ENCODE measurements at places on chromosomes 7 and 10.

DNA sequence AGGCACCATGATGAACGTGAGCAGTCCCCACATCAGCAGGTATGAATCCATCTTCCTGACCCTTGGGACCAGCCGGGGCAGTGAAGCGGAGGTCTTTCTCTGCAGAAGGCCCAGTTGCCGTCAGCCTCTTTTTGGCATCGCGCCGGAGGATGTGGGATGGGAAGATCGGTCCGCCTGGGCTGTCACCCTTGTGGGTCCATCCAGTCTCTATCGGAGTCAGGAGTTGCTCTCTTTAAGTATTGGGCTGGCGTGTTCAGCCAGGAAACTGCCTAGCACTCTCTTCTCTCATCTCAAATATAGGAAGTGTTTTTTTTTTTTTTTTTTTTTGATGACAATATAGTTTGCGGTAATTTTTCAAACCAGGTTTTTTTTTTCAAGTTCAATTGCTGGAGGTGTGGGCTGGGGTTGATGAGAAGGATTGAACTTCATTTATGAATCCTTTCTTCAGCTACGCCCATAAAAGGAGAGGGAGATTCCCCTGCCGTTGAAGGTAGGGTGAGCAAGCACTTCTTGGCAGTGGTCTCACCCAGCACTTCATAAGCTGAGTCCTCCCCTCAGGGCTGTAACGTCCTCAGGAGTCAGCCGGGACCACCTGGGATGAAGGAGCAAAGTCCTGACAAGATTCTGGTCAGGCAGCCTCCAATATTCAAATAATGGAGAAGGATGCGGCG is at the start of gene IL2RA:
IL2RA (minus strand) TSS at position 267 of the 671 bp plus-strand sequence; CDS start at position 51, 216 bp downstream.
- no peak for DNase-seq

GRCh38 chr7:78222001-78222751 is 423.6 kb downstream of the PHTF2 start:
- no peak for DNase-seq

GRCh38 chr7:65233409-65234034 is 140.1 kb upstream of the ZNF92 start:
- DNase-seq = no peak

GRCh38 chr10:1423676-1424253 is 313.6 kb downstream of the ADARB2 start:
- no peak for DNase-seq

DNA sequence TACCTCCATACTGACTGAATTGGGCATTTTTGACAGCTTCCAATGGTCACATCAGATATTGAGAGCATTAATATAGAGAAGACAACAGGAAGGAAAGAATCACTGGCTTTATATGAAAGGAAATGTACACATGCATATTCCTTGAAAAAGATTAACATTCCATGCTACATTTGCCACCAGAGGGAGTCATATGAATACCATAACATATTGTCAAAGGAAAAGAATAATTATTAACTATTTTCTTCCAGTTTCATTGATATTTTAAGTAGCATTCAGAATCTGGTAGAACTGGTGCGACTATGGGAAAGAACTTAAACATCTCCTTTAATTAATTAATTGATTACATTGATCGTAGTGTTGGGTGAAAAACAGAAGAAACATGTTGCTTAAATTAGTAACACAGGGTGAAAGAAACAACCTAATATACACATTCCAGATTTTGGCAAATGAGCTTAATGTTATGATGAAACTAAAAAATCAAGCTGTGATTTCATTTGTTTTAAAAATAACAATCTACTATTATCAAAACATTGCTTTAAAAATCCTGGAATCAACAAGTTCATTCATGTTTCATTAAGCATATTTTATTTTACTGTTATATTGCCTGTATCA is 71.5 kb downstream of the GPR85 start:
- no peak for DNase-seq

DNA sequence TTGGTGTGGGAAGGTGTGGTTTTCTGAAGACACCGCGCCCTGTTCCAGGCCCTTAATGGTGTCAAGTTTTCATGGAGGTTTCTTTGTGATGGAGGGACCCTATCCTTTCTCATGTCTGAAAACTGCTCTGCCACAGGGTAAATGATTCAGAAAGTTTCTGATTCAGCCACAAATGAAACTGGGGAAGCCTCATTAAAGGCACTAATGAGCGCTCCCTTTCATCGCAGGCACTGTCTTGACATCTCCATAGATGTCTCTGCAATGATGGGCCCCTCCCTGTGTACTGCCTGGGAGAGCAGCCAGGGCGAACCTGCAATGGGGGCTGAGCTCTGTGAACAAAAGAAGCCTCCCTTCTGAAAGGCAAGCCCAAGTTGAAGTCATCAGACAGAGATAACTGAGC is 355.3 kb downstream of the PRPF18 start:
- no peak for DNase-seq

- DNase-seq = no peak
These were observed 377.9 kb downstream of the DNAJB9 start for GRCh38 chr7:108947526-108947925.

GRCh38 chr7:93228302-93228701 is 2.0 kb upstream of the HEPACAM2 start:
- no peak for DNase-seq

DNA sequence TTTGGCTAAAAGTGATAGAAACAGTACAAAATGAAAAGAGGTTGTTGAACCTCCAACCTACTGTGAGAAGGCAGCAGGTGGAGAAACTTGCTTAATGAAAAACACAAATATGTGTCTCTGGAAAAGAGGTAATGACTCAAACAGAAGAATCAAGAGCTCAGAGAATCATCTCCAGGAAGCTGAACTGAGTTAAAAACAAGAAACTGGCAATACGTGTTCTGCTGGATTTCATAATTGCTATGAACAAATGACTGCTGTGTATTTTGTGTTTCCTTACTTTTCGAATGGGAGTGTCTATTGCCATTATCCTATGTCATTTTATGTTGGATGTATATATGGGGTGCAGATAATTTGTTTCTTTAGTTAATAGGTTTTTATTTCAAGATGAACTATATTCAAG is 401.1 kb downstream of the DGKB start:
- no peak for DNase-seq

DNA sequence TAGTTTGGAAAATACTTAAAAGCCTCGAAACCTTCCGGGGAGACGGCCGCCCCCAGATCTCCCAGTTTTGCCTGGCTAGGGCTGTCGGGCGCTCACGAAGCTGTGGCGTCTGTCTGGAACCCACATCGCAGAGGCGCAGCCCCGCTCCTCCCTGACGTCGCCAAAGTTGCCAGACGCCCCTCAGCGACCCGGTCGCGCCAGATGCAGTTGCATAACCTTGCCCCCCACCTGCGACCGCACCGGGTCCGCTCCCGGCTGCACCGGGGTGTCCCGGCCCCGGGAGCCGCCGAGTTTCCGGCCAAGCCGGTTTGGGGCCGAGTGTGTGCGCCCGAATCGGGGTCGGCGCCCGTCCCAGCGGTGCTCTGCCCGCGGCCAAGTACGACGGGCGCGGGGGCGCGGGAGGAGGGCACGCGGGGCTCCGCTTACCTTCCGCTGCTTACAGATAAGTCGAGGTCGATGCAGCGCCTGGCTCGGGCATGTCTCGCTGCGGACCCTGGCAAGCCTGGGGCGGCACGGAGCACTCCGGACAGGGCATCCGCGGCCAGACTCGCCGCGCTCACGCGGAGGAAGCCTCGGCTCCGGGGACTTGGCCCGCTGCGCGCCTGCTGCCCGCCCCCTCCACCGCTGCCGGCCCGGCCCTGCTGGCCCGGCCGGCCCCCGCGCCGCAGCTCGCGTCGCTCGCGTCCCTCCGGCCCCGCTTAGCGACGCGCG is 665 bp downstream of the INSYN2A start:
- no peak for DNase-seq

GRCh38 chr10:103983367-103983911 is 16.5 kb downstream of the SLK start:
- no peak for DNase-seq

DNA sequence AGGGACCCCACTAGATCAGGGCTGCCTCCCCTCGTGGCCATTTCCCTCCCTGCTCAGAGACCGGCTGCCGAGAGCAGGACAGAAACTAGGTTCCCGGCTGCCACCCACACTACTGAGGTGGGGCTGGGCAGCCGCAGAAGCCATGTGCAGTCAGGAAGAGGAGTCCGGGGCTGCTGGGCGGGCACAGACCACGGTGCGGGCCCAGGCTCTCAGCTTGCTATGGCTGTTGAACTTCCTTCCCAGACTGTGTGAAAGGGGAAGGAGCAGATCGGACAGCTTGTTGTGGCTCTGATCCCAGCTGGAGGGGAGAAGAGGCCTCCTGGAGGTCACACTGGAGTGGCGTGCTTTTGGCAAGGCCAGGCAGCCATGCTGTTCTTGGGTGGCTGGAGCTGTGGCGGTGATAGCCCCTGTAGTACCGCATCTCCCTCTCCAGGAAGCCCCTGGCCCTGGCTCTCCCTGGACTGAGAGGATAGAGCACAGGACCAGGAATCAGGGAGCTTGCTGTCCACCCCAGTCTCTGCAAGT is 56.8 kb downstream of the HK1 start:
- DNase-seq = no peak

DNA sequence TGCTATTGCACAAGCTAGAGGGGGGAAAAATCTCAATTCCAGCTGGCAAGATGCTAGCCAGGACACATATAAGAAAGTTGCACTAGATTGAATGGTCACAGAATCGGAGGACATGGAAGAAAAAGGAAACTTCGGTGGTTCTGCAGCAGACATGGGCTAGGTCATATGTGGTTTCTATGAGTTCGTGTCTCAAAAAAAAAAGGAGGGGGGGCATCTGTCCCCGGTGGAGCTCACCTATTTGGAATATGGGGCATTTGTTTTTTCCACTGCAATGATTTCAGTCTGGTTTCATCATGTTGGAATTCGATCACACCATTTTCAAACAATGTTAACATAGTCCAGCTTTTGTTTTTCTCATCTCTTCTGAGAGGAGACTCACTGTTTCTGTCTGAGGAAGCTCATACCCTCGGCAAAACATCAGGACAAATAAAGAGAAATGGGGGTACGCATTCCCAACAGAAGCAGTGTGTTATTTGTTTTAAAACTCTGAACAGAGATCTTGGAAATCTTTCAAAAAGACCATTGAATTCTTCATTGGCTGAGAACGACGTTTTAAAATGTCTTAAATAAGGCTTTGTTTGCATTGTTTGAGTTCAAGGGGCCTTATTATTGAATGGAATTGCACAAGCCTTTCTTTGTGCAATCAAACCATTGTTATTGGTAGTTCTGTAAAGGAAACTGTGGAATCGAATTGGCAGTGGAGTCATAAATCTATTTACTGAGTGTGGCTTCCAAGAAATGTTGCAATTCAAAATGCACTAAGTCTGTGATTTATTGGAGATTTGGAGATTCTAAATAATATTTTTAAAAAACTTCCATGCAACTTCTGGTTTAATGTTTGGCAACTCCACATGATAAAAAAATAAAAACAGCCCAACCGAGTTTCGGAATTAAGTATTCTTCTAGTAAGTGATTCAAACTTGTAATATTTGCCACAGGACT is 173.2 kb downstream of the RTKN2 start:
- DNase-seq = no peak

DNA sequence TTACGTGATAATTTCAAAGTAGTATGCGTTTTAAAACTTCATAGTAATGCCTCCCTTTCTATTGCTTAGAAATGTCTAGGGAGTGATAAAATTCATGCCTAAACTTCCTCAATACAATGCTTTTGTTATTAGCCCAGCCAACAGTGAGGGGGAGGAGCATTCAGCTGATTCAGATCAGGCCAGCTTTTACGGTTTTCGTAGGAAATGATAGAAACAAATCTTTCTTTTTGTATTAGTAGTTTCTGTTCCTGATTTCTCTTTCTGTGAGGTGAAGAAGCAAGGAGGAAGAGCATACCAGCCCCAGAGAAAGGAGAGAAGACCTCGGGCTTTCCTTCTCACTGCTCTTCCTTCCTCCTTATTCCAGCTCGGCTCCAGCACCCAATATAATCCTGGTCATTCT is 35.2 kb upstream of the ITPRID1 start:
- no peak for DNase-seq

GRCh38 chr10:79418886-79419595 is 26.4 kb downstream of the ZCCHC24 start:
- DNase-seq = no peak

DNA sequence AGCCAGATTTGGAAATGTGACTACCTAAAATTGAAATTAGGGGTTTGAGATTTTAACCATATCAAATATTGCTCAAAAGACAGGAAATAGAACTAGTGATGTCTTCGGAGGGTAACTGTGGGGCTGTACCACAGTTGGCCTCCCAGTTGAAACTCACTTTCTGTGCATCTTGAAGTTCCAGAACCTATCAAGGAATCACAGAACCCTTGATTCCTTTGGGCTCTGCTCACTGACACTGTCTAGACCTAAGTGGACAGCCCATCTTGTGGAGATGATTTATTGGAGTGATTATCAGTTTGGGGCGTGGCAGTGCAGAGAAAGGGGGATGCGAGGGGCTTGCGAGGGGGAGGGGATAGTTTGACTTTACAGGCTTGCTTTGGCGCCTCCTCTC is 134.2 kb upstream of the GJD4 start:
- no peak for DNase-seq

GRCh38 chr10:21184216-21184615 is 287.1 kb upstream of the NEBL start:
- DNase-seq = no peak

DNA sequence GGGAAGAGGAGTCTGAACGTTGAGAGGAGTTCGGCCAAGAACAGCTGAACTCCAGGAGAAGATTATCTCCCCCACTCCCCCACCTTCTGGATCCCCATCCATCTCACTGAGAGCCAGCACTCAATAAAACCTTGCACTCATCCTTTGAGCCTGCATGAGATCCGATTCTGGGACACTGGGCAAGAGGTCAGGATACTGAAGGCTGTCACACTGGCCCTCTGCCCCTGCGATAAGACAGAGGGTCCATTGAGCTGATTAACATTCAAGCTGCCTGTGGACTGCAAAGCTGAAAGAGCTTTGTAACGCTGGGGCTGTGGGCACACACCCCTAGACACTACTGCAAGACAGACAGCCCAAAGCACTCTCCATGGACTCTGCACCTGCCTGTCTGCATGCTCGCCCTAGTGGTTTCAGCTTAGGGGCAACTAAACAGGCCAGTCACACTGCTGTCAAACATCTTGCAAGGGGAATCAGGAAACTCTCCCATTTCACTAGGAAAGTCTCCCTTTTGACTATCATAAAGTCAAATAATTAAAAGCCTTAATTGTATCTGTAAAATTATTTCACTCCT is 42.3 kb upstream of the CNTNAP2 start:
- DNase-seq = no peak
